ENCODE measurements at places on chromosomes 16 and 17.

GRCh38 chr17:80346498-80347275 is 68.3 kb upstream of the ENDOV start:
- no peak for DNase-seq

- DNase-seq = no peak
Measured at GRCh38 chr17:9294661-9295210, 273.4 kb downstream of the NTN1 start.

DNA sequence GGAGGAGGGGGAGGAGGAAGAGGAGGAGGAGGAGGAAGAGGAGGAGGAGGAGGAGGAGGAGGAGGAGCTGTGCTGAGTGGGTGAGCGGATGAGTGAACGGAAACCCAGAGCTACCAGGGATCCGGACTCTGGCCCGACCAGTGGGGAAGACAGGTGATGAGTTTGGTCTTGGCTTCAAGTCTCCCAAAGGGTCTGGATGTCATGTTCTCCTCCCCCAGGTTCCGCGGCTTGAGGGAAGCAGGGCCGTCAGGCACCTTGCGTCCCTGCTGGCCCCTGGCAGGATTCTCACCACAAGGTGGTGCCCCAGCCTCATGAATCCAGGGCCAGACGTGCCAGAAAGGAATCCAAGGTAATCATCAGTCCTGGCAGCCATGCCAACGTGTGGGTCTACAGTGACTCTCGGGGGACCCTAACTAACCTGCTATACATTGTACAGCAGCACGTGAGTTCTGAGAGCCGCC is 13.5 kb upstream of the ABAT start:
- peak; percentile 63 for DNase-seq

DNA sequence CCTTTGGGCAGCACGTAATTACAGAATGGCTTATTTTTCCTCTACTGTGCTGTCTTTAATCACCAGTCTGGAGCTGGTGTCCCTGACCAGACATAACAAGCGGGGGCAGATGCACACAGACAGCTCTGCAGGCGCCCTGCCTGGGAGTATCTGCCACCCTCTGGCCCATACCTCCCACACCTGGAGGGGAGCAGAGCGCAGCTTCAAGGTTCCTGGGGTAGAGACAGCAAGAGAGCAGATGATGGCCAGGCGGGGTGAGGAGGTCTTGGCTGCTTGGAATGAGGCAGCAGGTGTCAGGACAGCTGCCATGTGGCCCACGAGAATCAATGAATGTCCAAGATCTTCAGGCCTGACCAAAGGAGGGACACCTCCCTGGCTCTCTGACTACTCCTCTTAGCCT is 23.8 kb downstream of the TMEM94 start:
- DNase-seq = no peak

DNA sequence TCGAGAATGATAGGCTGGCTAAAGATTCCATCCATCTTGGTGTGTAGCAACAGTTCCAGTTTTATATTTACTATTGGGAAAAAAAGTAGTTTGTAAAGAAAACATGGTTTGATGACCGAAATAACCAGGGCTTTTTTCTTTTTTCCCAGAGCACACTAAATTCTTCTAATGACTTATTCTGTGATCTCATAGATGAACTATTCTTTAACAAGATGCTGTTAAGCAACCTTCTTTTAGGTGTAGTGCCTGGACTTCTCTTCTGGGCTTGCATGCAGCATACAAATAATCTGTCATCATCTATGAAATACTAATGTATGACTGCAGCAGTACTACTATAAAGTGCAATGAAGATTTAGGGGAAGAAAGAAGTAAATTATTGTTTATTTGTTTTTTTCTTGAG is 11.0 kb upstream of the CAPNS2 start:
- no peak for DNase-seq

- peak; percentile 8 for DNase-seq
Measured at GRCh38 chr16:3283543-3284447, 504 bp downstream of the ZNF263 start.

DNA sequence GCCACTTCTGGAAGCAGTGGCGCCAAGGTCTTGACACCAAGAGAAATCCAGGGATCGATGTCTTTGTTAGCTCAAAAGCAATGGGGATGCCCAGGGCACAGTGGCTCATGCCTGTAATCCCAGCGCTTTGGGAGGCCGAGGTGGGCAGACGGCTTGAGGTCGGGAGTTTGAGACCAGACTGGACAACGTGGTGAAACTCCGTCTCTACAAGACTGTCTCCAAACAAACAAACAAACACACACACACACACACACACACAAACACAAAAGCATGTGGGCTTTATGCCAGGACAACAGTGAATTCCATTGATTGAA is 22.4 kb upstream of the FAAP100 start:
- DNase-seq = no peak

GRCh38 chr16:74995986-74996385 is 2.8 kb upstream of the ZNRF1 start:
- no peak for DNase-seq

- DNase-seq = peak; percentile 79
Measured at GRCh38 chr16:81006211-81006812, 373 bp downstream of the CMC2 start.

DNA sequence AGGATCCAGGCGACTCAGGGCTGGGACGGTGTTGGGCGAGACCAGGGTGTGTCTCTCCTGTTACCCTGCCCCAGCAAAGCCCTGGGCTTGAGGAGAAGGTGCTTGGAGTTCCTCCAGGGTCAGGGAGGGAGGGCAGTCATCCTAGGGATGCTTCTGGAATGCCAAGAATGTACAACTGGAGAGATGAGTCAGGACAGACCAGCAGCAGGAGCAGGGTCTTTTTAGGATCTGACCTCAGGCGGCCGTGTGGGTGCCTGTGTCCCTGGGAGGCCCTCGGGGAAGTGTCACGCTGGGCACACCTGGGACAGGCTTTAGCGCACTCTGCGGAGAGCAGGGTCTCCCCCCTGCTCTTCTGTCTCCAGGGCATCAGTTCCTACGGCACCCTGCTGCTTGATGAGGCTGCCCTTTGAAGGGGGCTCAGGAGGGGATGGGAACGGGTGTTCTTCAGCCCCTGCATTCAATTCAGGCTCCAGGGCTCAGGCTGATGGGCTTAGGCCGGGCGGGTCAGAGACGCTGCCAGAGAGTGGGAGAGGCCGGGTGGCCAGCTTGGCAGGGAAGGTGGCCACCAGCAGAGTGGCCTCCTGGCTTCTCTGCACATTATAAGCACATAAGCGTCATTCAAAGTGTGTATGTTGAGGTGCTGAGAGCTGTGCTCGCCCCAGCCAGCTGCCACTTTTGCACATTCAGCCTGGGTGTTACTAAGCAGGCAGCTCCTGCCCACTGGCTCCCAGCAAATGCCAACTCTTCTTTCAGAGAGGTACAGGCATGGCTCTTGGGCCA is 8.4 kb upstream of the MTSS2 start:
- DNase-seq = no peak

GRCh38 chr17:1582374-1582773 is 19.8 kb upstream of the PITPNA start:
- DNase-seq = no peak

GRCh38 chr16:23402100-23402499 is 50.9 kb downstream of the COG7 start:
- DNase-seq = no peak

DNA sequence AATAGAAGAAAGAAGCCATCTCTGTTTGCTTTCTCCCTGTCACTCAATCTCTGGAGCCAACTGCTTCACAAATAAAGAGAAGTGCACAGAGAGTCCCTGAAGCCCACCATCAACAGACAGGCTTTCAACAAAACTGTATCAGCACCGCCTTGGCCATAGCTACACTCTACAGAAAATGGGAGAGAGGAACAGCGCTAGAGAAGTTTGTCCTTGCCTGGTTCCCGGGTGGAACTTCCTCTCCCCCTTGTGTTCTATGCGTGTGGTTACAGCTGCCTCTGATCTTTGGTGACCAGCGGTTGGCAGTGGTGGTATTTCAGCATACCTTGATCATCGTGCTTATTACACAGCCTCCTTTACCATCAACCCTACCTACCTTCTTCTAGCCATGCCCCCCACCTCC is 91.4 kb upstream of the CCL2 start:
- no peak for DNase-seq

All from activated CD4-positive, alpha-beta T cell treated with anti-CD3 and anti-CD28 coated beads, Interleukin-2, Interleukin-6, amounts not matched to agents 100 ng/mL and 50 ng/mL, durations not matched to agents 16 hours and 8 hours (primary cell).